ENCODE measurements at places on chromosomes 7 and 10.

- no peak for DNase-seq
Measured at GRCh38 chr10:33412241-33412640, 77.8 kb upstream of the NRP1 start.

- DNase-seq, result no peak
Measured at GRCh38 chr10:133388973-133389818, 4.8 kb upstream of the MTG1 start.

GRCh38 chr10:120788771-120789170 lies 62.4 kb upstream of the WDR11 start:
- no peak for DNase-seq

DNA sequence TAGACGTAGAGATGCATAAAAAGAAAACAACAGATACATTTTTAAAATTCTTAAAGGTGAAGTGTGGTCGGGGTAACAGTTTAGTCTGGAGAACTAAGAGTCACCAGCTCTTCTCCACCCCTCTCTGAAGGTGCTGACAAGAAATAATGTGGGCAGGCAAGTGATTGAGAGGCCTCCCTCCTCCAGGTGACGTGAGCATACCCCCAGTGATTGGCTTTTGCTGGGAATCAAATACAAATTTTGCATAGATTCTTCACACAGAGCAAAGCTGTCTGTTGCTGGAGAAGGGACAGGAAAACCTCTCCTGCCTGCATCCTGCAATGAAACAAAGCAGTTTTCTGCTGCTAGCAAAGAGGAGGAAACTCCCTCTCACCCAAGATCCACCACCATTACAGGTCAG lies 115.0 kb downstream of the DGKB start:
- DNase-seq, result no peak

DNA sequence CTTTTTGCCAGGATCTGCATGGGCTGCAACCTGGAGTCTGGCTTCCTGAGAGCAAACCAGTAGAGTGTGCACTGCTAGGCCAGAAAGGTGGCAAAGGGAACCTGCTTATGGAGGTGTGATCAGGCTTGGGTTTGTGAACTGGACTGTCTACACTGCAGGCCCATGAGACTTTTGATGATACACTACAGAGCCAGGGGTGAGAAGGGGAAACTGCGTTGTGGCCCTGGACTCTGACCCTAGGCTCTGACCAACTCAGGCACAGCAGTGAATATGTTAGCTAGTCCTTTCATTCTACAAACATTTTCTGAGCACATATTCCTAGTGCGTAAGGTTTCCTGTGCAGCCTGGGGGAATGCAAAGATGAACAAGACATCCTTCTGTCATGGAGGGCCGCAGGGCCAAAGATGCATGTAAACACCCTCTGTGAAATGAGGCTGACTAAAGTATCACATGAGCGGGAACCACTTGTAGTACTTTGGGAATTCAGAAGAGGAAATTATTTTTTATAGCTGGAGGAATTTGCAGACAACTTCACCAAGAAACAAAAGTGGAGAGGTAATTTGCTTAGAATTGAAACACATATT lies 63.8 kb upstream of the HPS1 start:
- no peak for DNase-seq

DNA sequence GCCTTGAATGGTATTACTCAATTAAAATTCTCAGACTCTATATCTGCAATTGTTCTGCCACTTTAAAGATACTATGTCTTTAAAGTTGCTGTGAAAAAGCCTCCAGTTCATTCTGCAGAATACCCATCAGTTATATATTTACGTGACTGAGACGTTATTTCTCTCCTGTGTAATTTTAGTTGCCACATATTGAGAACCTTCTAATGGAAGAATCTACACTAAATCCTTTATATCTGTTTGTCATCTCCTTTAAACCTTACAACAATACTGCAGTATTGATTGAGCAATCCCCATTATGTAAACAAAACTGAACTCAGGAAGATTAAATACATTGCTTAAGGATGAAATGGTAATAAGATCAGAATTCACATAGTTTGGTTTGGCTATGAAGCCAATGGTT lies 30.0 kb downstream of the GPR141 start:
- DNase-seq, result no peak

GRCh38 chr7:21023841-21024484 lies 237.3 kb upstream of the SP8 start:
- no peak for DNase-seq

- no peak for DNase-seq
Measured at GRCh38 chr7:17497136-17497535, 198.7 kb downstream of the AHR start.

- no peak for DNase-seq
Measured at GRCh38 chr7:151895631-151896031, 18.7 kb upstream of the PRKAG2 start.

GRCh38 chr7:41107938-41108448 lies 594.9 kb downstream of the INHBA start:
- DNase-seq, result no peak

DNA sequence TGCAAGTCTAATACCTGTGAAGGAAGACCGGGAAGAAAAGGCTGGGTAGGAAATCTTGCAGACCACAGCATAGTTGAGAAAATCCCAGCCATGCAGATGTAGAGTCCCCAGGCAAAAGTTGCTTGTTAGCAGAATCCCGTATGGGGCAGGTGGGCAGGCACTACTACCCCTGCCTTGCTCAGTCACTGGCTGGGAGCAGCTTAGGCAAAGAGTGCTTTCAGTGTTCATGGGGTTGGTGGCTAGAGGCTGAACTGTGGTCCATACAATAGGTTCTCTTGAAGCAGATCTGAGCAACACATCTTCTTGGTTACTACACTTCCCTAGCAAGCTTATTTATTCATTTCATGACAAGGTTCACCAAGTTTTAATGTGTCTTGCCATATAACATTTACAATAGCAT lies 92.6 kb downstream of the AHCYL2 start:
- DNase-seq, result no peak

- DNase-seq, result no peak
Measured at GRCh38 chr10:29636178-29636577, 1.4 kb upstream of the SVIL start.

GRCh38 chr7:43785420-43785819 lies 26.9 kb downstream of the BLVRA start:
- no peak for DNase-seq

GRCh38 chr7:122975341-122975740 lies 20.2 kb downstream of the TAS2R16 start:
- DNase-seq, result no peak

DNA sequence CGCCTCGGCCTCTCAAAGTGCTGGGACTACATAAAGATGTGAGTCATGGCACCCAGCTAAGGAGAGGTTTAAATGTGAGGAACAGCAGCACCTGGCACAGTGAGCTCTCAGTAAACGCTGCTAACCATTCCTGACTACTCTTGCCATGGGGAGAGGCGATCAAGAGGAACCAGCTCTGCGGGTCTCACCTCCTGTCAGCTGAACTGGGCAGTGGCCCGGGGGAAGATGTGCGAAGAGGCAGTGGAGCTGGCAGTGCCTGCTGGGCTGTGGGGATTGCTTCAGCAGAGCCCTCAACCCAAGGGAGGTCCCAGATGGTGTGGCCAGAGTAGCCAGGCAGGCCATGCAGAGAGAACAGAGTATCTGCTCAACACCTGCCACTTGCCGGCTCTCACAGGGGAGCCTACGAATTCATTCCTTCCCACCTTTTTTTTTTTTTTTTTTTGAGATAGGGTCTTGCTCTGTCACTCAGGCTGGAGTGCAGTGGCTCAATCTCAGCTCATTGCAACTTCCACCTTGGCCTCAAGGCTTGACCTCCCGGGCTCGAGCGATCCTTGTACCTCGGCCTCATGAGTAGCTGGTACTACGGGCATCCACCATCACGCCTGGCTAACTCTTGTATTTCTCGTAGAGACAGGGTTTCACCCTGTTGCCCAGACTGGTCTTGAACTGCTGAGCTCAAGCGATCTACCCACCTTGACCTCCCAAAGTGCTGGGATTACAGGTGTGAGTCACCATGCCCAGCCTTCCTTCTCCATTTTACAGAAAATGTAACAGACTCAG lies 6.8 kb downstream of the POLM start:
- DNase-seq, result no peak

DNA sequence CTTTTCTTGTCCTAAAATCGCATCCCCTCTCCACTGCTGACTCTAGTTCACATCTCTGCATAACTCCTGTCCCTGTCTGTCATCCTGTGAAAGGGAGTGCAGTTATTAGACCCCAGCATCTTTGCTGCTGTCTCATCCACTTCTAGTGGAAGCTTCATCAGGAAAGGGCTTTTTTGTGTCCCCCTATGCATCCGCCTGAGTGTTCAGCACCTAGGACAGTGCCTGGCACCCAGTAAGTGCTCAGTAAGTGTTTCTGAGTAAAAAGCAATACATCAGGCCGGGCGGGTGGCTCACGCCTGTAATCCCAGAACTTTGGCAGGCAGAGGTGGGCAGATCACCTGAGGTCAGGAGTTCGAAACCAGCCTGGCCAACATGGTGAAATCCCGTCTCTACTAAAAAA lies 211.8 kb upstream of the FOXK1 start:
- DNase-seq, result no peak

GRCh38 chr7:124379296-124379695 lies 346.4 kb upstream of the TMEM229A start:
- no peak for DNase-seq

- DNase-seq, result no peak
Measured at GRCh38 chr7:140022582-140023211, 40.1 kb downstream of the PARP12 start.

DNA sequence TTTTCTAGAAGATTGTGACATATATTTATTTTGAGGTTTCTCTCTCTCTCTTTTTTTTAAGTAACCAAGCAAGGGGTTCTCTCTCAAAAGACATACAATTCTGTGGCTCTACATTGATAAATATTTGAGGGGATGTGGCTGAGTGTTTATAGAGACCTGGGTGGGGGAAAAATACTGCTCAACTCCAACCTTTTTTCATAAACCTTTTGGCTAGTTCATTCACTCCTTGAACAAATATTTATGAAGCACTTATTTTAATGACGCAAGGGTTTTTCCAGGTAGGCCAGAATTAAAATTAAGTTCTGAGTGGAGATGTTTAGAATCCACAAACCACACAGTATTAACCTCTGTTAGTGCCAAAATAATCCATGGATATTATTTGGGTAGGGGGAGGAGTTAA lies 100.2 kb downstream of the PTPRE start:
- DNase-seq, result no peak

GRCh38 chr7:70598976-70599375 lies 533.0 kb upstream of the GALNT17 start:
- DNase-seq, result no peak

GRCh38 chr10:33336582-33337325 lies 2.3 kb upstream of the NRP1 start:
- no peak for DNase-seq

DNA sequence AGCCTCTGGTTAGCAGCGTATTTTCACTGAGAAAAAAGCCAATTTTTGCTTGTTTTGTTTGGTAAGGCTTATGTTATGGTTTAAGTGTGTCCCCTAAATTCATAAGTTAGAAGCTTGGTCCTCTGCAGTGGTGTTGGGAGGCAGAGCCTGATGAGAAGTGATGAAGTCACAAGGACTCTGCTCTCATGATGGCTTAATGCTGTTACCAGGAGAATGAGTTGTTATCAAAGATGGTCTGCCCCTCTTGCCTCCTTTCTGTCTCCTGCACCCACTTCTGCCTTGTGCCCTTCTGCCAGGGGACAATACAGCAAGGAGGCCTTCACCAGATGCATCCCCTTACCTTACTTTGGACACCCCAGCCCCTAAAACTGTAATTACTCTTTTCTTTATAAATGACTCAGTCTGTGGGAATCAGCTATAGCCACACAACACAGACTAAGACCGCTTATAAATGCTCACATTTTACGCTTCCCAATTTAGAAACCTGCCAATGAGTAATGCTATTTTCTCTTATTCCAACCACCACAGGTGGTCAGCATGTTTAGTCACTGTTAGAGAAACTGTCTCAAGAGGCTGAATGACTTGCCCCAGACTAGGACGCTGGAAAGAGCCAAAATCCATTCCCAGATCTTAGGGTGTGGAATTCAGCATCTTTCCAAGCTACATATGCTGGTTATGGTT lies 6.1 kb upstream of the PKD1L1 start:
- DNase-seq, result no peak

DNA sequence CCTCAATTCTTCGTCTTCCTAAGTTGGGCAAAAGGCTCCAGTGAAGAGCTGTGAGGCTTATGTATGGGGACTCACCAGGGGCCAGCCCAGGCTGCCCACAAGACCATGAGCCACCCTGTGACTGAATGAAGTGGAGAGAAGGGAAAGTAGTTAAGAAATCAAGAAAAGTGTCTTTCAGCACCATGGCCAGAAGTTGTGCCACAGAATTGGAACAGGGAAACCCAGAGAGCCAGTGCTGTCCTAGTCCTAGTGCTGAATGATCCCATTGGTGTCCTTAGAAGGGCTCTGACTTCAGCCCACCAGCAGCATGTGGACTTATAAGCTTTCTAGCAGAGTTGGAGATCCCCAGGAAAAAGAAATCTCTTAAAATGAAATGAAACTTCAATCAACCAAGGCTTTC lies 37.0 kb upstream of the CCSER2 start:
- no peak for DNase-seq

DNA sequence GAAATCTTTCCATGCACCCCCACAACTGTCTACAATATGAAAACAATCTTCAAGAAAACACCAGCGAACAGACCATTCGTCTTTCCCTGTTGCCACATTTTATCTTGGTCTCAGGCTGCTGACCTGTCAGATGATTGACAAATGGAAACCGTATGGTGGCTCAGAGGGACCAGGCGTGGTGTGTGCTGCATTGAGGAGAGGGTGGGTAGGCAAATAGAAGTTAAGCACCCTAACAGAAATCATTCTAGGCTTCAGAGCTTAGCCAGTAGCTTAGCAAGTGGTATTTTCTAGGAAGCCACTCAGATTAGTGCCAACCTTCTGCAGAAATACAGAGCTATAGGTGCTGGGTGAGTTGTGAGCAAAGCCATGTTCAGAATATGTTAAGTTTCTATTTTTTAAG lies 114.9 kb downstream of the DPP6 start:
- no peak for DNase-seq

DNA sequence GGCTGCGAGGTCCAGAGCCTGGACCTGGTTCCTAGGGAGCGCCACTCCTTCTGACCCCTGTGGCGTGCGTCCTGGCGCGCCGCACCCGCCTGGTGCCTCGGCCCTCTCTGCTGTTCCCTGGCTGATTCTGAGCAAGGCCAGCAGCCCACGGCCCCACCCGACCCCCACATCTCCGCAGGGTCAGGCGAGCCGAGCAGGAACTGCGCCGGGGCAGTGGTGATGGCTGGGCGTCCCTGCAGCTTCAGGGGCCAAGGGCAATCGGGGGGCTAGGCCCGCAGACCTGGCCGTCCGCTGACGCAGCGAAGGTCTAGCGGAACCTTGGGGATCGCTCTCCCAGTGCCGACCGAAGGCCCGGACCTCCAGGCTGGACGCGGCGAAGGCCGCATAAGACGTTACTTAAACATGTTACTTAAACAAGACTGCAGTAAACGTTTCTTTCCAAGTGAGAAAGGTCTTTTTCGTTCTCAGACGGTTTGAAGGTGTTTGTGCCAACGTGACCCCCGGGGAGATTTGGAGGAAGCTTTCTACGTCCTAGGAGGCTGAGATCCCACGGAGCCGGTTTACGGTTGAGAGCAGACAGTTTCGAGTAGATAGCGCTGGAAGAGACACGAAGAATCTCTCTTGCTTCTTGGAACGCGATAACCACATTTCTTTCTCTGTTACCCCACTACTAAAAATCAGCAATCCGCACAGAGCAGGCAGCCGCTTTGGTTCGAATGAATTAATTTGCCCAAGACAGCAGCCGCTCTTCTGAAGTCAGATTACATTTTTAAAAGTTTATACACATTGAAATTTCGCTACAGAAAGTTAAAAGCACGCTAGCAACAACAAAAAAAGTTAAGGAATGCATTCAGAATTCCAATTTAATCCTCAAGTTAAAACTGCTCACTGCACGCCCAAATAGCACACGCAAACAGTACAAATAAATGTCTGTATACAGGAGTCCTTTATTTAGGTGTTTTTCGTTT lies 4.9 kb upstream of the NKX2-3 start:
- no peak for DNase-seq
